Activated CD8-positive, alpha-beta memory T cell treated with anti-CD3 and anti-CD28 coated beads, Interleukin-2, amount 50 U/mL, for 4 hours (primary cell): ENCODE measurements at places on chromosomes 3 and 15.
A peak's percentile ranks its signal among the peaks of the same experiment; 100 is the strongest.

DNA sequence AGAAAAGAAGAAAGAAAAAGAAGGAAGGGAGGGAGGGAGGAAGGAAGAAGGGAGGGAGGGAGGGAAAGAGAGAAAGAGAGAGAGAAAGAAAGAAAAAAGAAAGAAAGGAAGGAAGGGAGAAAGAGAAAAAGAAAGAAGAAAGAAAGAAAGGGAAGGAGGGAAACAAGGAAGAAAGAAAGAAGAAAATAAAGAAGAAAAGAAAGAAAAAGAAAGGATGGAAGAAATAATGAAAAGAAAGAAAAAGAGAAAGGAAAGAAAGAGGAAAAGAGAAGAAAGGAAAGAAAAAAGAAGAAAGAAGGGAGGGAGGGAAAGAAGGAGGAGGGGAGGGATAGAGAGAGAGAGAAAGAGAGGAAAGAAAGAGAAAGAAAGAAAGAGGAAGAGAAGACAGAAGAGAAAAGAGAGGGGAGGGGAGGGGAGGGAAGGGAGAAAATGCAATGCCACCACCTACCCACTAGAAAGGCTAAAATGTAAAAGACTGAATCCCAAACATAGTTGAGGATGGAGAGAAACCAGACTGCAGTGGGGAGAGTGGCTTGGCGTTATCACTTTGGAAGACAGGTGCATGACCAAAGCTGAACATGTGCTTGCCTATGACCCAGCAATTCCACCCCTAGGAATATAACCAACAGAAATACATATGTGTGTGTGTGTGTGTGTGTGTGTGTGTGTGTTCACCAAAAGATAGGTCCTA lies 66.9 kb upstream of the KLF13 start:
- no peak for DNase-seq

DNA sequence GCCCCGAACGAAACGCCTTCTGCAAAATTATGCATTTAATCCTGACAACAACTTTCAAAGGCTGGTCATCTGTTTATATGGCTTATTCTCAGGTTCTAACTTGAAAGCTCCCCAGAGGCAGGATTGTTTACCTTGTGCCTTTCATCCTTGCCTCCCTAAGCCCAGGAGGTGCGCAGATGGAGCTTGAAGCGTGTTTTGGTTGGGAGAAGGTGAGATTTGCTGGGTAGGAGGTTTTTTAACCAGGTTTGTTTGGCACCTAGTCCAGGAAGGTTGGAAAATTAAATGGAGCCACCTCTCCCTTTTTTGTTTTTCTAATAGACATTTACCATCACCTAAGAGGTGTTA lies 675 bp downstream of the TSEN2 start:
- no peak for DNase-seq

- no peak for DNase-seq
Observed at GRCh38 chr3:61725851-61726333, 164.5 kb downstream of the PTPRG start.

GRCh38 chr15:49644364-49644794 lies 23.5 kb downstream of the DTWD1 start:
- DNase-seq, result no peak

GRCh38 chr3:136074546-136075170 lies 109.1 kb downstream of the PPP2R3A start:
- no peak for DNase-seq

DNA sequence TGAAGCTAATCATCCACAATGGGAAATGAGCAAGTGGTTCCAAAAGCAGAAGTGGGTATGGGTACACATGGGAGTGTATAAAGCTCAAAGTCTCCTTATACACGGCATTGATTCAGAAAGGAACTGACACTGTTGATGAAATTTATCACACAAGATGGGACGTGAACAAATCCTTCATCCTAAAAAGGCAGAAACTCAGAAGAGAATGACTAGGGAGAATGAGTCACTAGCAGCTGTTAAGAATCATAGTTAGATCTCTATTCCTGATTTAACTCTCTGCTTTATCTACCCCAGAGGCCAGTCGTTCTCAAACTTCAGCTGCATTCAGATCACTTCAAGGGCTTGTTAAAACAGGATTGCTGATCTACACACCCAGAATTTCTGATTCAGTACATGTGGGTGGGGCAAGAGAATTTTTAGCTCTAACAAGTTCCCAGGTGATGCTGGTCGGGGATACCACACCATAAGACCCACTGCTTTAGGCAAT lies 97.7 kb upstream of the PHLDB2 start:
- no peak for DNase-seq

DNA sequence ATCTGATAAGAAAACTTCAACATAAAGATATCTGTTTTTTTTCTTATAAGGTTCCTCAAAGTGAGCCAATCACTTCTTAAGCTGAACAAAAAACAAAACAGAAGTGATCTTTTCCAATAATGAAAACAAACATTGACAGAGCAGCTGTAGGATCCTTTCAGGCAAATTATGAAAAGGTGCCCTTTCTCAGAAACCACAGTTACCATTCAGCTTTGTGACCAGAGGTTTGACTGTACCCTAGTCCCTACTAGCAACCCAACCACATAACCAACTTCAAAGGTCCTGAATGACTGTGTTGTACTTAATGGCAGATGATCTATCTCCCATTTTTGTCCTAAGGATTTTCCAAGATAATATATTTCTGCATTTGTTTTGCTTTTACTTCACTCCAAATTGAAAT lies 39.4 kb upstream of the CCR2 start:
- no peak for DNase-seq

- no peak for DNase-seq
Observed at GRCh38 chr15:97096303-97096835, 765.9 kb downstream of the NR2F2 start.

DNA sequence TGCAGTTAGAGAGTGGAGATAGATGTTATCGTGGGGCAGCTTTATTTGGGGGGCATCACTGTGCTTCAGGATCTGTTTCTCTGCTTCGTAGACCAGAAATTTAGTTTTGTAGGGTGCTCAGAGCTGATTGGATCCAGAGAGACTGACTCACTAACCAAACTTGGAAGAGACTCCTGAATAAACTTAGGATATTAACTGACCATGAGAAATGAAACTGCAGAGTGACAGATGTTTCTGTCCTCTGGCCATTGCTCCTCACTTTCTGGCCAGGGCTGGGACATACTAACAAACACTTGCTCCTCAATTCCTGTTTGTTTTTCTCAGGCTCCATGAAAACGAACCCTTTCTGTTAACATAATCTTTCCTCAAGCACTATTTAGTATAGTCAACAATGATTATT lies 4.3 kb downstream of the ZNF592 start:
- DNase-seq, result no peak

GRCh38 chr3:134395103-134395502 lies 20.9 kb upstream of the AMOTL2 start:
- DNase-seq, result no peak

DNA sequence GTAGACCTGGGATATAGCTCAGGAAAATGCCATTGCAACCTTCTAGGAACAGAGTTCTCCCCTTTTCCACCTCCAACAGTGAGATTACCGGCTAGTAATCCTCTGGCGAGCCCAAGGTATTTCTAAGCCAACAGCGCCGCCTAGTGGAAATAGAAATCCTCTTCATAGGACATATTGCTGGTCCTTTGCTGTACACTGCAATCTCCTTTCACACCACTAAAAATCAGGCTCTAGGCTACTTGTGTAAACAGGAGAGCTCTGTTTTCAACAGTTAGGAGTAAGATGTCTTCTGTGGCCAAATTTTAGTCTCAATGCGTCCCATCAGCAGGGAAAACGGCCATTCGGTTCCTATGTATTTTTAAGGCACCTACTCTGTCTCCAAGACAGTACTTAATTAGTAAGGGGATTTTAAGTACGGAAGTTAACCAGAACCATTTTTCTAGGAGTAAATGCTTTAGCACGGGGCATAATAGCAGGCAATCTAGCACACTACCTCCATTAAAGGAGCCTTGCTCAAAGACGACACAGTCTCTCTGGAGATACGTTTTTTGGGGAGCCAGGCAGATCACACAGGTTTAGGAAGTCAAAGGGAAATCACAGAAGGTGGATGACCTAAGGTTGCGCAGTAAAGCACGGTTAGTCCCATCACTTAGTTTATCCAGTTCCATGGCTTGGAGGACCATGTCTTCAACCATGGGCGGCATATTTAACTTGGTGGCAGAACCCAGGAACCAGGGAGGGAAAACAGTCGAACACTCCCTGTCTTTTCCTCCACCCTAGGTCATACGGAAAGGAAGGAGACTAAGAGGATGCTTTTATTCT lies 43.8 kb downstream of the NCEH1 start:
- DNase-seq, result peak; percentile 64

DNA sequence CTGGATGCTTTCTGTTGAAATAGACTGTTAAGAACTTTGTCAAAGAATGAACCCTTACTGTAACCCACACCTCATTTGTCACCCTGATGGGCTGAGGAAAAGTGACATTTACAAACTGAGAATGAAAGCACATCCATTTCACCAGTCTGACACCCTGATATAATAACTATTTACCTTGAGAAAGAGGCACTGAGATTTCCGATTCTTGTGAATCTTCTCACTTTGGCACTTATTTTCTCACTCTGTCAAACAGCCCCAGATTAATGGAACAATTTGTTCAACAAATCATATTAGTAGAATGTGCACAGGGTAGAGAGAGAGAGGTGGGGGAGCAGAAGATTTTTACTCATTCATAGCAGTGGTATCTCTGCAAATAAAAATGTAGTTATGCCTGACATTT lies 606.9 kb downstream of the MCTP2 start:
- no peak for DNase-seq

GRCh38 chr3:107657971-107658370 lies 135.2 kb downstream of the BBX start:
- no peak for DNase-seq

DNA sequence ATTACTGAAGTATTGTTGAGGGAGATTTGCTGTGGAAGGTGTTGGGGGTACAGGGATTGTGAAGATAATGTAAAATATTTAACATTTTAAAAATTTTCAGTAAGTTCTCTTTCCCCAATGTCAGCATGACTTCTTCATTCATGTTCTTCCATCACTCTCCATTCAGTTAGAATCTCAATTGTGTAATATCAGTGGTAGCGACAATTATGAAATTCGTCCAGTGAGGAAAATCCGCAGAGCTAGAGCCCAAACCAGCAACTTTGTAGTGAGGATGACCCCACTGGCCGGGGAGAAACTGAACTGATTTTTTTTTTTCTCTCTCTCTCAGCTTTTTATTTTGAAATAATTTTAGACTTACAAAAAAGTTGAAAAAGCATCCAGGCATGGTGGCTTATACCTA lies 171.7 kb downstream of the PGPEP1L start:
- DNase-seq, result no peak

- DNase-seq, result no peak
Observed at GRCh38 chr3:78670746-78671145, 1097.1 kb downstream of the ROBO1 start.

DNA sequence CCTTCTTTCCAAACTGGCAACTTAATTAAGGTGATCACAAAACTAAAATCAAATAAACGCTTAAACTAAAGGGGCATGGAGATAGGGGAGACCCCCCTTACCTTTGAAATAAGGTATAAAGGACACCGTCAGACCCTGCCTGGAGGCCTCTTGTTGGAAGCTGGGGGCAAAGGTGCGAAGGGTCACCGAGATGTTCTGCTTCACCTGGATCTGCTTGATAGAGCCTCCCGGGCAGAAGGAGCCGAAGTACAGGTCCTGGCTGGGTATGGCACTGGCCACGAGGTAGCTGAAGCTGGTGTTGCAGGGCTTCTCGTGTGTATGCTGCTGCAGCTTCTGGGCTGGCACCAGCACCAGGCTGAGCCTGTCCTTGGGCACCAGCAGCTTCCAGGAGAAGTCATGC lies 53.0 kb downstream of the CDCP1 start:
- DNase-seq, result no peak

DNA sequence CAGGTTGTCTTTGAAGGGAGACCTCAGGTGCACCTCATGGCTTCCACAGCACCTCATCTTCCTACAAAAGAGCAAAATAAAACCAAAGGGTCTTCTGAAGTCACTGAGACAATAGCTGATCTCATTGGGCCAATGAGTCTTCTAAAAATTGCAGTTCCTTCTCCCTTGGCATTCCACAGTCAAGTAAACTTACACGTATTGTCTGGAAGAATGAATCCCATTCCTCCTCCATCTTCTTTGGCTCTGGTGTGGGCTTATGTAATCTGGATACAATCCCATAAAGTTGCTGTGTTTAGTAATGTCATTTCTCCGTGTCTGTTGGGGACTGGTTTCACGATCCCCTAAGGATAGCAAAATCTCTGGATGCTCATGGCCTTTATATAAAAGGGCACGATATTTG lies 85.5 kb upstream of the CGNL1 start:
- no peak for DNase-seq

DNA sequence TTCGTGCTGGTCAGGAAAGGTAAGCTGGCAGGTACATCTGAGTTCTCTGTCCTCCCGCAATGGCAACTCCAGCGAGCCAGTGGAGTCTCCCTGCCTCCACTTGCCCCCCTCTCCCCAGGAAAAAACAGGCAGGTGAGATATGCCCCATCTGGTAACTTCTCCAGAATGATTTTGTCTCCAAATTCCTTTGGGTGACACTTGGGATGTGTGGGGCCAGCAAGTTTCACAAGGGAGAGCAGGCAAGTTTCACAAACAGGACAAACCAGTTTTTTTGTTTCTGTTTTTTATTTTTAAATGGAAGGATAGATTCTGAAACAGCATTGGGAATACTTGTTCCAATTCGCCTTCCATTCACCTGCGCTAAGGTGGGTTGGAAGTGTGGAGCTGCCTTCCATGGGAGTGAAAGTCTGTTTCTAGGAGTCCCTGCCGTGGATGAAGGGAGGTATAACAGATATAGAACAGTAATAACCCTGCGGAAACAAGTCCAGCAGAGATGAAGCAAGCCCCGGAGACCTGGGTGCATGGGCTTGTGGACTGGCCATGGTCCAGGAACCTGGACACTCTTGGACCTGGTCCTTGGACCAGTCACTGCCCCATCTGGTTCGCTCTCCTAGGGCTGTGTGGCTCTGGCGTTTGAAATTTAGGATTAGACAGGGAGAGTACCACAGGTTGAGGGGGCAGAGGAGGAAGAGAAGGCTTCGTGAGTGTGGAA lies 22.9 kb upstream of the KIF23 start:
- no peak for DNase-seq

GRCh38 chr3:194323785-194324735 lies 27.1 kb downstream of the CPN2 start:
- DNase-seq, result peak; percentile 26

DNA sequence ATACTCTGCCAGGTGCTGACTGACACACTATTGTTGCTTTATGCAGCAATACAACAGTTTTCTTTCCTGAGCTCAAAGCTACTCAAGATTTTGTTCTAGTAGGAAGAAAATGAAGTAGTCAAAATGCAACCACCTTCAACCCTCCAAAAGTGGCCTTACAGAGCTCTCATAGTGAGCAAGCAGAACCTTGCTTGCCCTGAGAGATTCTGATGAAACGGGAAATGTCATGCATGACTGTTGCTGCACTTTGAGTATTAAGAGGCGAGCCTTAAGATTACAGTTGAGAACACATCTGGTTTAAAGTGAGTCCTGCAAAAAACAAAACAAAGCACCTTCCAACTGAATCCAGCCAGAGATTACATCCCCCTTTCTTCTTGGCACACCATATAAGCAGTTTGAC lies 29.7 kb downstream of the MINDY4B start:
- no peak for DNase-seq

- no peak for DNase-seq
Observed at GRCh38 chr3:168272343-168272985, 176.7 kb upstream of the GOLIM4 start.
